ENCODE measurements at places on chromosomes 5 and 9.

DNA sequence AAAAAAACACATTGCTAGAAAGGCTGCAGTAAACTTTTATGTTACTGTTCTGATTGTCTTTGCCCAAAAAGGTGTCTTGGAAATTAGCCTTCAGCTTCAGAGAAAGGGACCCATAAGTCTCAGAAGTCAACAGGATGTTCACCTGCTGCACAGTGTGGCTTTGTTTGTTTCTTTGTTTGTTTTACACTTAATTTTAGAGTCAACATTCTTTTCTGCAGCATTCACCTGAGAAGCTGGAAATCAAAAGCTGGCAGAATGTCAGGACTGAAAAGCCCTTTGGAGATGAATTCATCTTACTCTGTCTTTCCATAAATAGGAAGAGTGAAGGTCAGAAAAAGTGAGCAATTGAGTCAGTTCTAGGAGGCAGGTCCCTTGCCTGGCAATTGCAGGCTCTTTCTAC lies 170.0 kb downstream of the PAPPA start:
- no peak for DNase-seq

DNA sequence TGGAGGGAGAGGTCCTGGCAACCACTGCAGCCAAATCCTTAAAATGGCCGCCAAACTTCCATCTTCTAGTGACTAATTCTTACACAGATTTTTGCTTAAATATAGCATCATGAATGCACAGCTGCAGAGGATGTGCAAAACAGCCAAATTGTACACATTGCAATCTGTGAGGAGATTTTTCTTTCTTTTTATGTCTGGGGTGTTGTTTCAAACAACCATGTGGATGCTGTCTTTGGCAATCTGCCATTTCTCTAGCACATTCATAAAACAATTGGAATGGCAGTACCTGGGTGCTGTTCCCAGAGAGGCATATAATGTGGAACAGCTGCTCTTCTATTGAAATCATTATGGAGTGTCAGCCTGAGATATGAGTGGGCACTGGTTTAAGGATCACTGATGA lies 1082.9 kb upstream of the SEMA6A start:
- DNase-seq, result no peak

- DNase-seq, result no peak
Observed at GRCh38 chr9:129823542-129823934, 398 bp downstream of the TOR1A start.

DNA sequence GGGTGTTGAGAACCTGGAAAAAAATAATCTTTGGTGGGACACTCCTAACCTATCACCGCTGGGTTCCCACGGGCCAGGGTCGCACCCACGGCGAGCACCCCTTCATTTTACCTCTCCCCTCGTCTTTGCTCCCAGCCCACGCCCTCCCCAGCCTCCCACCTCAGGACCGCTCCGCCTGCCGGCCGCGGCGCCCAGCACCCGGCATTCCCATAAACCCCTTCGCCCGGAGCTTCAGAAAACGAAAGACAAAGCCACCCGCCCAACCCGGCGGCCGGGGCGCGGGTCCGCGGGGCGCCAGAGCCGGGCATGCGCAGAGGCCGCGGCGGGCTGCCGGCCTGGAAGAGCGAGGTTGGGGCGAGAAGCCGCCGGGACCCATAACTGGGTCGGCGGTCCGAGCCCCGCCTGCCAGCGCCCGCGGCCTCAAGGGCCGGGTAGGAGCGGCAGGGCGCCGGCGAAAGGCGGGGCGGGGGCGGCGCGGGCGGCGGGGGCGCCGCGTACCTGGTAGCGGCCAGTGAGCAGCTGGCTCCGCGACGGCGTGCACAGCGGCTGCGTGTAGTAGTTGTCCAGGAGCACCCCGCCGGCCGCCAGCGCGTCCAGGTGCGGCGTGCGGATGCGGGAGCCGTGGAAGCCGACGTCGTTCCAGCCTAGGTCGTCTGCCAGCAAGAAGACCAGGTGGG lies 533 bp downstream of the ARSB start:
- DNase-seq, result peak; percentile 56

GRCh38 chr5:151772029-151772845 lies 483 bp downstream of the G3BP1 start:
- peak; percentile 29 for DNase-seq

DNA sequence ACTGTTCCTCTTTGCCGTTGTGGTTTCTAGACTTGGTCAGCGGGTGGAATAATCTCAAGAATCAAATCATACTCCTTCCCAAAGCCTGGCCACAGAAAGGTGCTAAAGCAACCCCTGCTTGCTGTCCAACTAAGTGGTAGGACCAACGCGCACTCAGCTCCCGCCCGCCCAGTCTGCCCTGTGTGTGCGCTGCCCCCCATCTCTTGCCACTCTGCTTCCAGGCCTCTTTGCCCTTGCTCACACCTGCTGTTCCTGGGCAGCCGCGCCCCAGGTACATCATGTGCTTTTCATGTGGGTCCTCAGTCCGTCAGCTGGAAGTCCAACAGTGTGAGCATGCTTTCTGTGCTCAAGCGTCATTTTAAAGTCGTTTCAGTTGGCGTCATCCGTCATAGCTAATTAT lies 65.5 kb downstream of the SYK start:
- no peak for DNase-seq

- DNase-seq, result no peak
Observed at GRCh38 chr5:27475063-27475462, 436.7 kb upstream of the CDH9 start.

DNA sequence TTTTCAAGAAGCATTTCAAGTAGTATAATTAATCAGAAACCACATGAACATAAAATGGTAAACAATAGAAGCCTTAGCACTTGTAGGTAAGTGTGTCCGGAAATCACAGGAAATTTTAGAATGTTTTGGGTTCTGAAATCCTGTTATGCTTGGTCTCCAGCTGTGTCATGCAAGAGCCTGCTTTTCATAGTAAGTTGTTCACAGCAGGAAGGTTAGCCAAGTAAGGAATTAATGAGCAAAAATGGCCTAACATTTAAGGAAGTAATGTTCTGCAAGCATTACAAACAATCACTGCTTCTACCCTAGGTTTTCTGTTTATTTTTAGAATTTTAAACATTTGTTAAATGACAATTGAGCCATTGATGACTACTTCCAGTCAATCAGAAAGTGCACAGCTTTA lies 669.5 kb downstream of the SLCO4C1 start:
- DNase-seq, result no peak

DNA sequence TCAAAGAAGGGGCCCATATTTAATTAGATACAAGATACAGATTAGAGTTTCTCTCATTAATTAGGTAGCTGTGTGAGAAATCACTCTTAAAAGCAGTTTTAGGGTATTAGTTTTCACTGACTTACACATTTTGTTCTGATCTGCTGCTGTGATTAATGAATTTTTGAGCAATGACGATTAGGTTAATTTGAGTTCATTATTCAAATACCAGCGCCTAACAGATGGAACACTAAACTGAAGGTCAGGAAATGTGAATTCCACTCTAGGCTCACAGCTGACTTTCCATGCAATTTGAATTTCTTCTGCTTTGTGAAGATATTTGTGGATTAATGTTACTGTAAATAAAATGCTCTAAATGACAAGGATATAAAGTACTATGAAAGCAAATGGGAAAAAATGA lies 380.6 kb downstream of the ADGRV1 start:
- DNase-seq, result no peak

- no peak for DNase-seq
Observed at GRCh38 chr9:136947028-136947891, 2.2 kb downstream of the C8G start.

GRCh38 chr5:143717400-143717799 lies 94.6 kb upstream of the HMHB1 start:
- no peak for DNase-seq

GRCh38 chr5:65326922-65327321 lies 154.8 kb downstream of the ADAMTS6 start:
- DNase-seq, result no peak

DNA sequence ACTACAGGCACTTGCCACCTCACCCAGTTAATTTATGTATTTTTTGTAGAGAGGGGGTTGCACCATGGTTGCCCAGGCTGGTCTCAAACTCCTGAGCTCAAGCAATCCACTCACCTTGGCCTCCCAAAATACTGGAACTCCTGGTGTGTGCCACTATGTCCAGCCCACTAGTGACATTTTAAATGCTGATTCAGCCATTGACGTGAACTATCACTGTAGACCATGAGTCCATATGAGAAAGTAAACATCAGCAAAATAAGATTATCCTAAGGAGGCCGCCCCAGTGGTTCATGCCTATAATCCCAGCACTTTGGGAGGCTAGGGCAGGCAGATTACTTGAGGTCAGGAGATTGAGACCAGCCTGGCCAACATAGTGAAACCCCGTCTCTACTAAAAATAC lies 488.1 kb upstream of the EDIL3 start:
- no peak for DNase-seq

GRCh38 chr9:1386420-1386819 lies 336.3 kb downstream of the DMRT2 start:
- DNase-seq, result no peak
